Activated gamma-delta T cell treated with Interleukin-2 at 50 U/mL for 16 hours (primary cell): ENCODE measurements at places on chromosomes 1 and 21.
A peak's percentile ranks its signal among the peaks of the same experiment; 100 is the strongest.

DNA sequence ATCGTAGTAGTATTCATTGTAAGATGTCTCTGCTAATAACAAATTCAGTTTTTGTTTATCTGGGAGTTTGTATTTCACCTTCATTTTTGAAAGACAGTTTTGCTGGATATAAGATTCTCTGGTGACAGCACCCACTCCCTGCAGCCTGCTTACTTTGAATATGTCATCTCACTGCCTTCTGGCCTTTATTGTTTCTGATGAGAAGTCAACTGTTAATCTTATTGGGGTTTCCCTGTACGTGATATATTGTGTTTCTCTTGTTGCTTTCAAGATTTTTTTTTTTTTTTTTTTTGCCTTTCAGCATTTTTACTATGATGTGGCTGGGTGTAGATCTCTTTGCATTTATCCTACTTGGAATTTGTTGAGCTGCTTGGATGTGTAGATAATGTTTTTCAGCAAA, 29.3 kb downstream of the MTF2 start:
- DNase-seq = no peak

- no peak for DNase-seq
Observed at GRCh38 chr1:151372058-151372934, at the start of gene SELENBP1. SELENBP1 (minus strand) TSS chr1:151372705; CDS start chr1:151372641, 64 bp downstream.

GRCh38 chr1:212864201-212864600, 6.1 kb downstream of the FLVCR1 start:
- no peak for DNase-seq

GRCh38 chr1:34470401-34470800, 284.4 kb upstream of the GJB5 start:
- no peak for DNase-seq

DNA sequence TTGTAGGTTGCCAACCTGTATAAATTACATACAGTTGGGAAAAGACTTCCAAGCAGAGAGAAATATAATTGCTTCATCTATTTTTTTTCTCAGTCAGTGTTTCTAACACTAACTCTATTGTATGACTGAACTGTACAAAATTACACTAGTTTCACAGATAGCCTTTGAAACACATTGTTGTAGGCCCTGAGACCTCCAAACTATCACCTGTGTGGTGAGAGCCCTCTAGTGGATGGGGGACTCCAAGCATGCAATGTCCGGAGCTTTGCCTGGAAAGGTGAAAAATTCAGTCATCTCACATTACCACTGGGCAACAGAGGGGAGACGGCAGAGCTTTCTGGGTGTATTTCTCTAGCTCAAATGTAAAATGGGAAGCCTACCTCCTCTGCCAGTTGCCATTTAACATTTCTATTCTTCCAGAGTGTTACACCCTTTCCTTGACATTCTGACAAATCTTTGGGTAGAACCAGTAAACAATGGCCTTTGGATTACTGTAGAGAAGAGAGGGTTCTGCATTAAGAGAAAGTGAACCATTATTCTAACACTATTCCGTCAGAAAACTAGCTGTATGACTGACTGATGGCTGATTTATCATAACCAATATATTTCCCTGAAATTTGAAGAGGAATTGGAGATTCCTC, 212.2 kb downstream of the LYPLAL1 start:
- DNase-seq = no peak

DNA sequence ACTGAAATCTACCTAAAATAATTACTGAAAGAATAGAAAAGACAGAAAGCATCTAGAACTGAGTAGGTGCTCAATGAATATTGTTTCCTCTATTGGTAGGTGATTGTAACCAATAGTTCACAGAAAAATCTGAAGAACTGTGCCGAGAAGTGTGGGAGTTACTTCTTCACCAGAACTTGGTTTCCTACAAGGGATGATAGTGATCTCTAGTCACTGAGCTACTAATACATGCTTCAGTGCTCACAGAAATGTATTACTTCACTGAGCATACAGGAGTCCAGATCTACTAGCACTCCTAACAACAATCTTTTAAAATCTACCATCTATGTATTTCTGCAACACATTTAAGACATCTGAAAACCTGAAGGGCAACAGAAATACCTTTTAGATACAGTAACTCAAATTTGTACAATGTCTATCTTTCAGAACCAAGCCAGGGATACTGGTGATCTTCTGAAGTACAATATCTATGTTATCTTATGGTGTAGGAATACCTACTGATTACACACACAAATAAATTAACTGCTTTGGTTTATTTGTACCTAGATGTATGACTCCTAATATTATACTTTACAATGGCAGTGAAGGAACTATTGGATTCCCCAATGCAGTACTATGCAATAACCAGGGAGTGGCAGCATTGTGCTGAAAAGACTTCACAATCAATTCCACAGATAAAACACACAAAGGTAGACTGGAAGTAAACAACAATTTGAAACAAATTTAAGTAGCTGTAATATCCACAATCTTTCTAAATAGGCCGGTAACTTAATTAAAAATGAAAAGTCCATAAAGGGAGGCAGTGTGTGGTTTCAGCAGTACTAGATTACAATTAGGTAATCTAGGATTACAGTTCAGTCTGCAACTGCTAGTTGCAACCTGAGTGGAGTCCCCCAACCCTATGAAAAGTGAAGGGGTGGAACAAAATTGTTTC, 243.0 kb downstream of the SLC45A1 start:
- DNase-seq = peak; percentile 35

DNA sequence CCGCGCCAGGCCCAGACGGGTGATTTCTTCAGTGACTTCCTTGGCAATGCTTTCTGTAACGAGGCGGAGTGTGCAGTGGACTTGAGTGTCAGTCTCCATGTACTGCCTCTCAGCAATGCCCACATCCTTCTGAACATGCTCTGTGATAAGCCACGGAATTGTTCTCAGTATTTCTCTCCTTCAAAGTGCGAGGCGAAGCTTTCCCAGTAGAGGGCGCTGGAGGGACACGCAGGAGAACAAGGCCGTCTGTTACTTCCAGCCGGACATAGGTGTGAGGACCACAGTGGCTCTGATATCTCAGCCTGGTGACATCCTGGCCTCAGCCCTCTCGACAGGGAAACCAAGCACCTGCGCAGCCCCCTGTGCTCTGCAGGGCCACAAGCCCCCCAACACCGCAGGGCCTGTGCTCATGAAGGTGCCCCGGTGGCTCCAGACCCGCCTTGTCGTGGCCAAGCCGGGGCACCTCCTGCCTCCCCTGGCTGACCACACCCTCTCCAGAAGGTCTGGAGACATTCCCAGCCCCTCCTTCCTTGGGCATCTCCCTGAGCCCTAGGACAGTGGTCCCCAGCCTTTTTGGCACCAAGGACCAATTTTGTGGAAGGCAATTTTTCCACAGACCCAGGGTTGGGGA, 46.1 kb upstream of the BACE2 start:
- DNase-seq = peak; percentile 14

- no peak for DNase-seq
Observed at GRCh38 chr1:170407138-170407537, 124.8 kb upstream of the GORAB start.

- DNase-seq = peak; percentile 29
Observed at GRCh38 chr1:46246548-46247435, 771 bp upstream of the RAD54L start.

- no peak for DNase-seq
Observed at GRCh38 chr1:68173936-68174737, 58.2 kb downstream of the WLS start.

DNA sequence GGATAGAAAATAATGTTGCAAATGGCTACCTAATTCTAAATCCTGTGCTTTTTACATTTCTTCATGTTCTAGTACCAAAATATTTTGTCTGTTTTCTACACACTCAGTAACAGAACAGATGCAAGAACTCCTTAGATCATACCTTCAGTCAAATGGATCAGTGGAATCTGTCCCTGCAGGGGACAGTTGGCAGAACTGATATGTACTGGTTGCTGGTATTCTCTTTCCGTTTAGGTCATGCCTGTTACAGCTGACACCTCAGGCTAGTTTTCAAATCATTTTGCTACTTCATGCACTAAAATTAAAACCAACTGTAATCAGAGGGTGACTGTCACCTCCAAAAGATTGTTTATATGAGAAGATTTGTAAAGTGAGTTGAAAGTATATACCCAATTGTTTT, 109.2 kb downstream of the TNNI3K start:
- DNase-seq = no peak

DNA sequence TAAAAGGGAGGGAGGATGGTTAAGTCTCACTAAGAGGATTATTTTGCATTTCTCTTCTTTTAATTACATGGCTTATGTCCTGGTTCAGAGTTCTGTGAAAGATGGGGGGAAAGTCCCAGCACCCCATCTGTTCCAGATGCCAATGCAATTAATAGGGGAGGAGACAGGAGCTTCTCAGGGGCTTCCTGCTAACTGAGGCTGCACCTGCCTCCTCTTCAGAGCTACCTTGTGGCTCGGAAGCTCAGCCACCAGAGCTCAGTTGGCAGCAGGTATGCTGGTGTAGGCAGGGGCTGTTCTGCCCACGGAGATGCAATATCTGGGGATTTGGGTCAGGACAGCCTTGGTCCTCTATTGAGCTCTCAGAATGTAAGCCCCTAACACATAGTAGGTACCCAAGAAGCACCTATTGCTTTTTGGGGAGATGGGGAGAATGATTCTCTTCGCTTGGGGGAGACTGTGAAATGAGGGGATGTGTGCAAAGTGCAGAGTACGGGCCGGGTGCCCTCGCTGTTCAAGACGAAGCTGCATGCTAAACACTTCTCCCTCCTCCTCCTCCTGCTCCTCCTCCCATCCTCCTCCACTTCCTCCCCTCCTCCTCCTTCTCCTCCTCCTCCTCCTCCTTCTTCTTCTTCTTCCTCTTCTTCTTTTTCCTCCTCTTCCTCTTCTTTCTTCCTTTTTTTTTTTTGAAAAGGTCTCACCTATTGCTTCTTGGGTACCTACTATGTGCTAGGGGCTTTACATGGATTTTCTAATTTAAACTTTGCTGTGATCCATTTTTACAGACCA, 279.0 kb downstream of the PTPRU start:
- no peak for DNase-seq

- DNase-seq = no peak
Observed at GRCh38 chr21:42226626-42227025, 7.7 kb downstream of the ABCG1 start.

DNA sequence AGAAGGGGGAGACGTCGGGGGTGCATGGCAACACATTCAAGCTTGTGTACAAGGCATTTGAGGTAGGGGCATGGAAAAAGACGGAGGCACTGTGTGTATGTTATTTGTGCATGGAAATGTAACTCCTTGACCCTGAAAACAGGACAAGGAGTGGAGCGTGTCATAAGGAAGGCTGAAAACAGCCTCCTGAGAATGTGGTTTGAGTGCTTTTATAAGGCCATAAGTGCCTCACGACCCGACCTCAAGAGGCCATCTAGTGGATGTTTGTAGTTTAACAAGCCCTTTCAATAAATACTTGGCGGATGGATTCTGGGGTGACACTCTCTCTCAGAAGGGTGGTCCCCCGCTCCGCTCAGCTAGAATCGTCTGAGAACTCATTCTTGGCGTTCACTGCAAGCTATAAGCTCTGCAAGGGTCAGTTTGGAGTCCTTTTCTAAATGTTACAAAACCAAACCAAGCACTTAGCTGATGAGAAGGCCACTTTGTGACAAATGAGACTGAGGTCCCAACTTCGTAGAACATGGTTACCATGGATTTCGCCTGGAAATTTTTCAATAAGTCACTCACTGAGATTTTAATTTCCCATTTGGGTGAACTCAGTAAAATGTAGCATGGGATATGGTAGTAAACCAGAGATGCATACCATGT, 38.8 kb upstream of the CLCA4 start:
- DNase-seq = peak; percentile 16

- DNase-seq = peak; percentile 75
Observed at GRCh38 chr1:209805875-209806760, at the start of gene IRF6. IRF6 (minus strand) TSS chr1:209806142; CDS start chr1:209801413, 4,729 bp downstream.

- no peak for DNase-seq
Observed at GRCh38 chr1:206143537-206144172, 26.5 kb upstream of the AVPR1B start.

DNA sequence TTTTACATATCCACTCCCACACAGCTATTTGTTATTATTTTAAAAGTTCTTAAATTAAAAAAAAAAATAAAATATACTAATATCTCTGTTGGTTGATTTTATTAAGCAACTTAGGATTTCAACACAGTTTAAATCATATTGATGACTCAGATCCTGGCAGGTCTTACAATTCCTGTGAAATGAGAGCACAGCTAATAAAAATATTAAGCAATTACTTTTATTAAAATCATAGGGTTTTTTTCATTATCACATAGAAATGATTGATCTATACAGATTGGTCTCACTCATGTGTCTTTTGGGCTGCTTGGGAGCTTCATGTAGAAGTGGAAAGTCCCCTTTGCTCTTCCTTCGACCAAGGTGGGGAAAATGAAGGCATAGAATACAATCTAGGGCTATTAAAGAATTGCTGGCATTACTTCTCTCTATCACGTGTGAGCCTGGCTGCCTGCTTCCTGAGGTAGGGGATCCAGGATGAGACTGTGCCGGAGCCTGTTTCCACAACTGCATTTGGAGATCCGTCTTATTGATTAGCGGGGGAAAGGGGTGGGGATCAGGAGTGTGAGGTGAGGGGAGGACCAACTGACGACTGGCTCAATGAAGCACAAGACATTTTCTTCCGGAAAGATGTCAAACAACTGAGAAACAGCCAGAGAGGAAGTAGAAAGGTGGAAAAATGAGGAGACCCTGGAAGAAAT, 858.0 kb downstream of the USP25 start:
- DNase-seq = no peak

GRCh38 chr21:28473530-28474220, 519.0 kb downstream of the LTN1 start:
- DNase-seq = no peak

DNA sequence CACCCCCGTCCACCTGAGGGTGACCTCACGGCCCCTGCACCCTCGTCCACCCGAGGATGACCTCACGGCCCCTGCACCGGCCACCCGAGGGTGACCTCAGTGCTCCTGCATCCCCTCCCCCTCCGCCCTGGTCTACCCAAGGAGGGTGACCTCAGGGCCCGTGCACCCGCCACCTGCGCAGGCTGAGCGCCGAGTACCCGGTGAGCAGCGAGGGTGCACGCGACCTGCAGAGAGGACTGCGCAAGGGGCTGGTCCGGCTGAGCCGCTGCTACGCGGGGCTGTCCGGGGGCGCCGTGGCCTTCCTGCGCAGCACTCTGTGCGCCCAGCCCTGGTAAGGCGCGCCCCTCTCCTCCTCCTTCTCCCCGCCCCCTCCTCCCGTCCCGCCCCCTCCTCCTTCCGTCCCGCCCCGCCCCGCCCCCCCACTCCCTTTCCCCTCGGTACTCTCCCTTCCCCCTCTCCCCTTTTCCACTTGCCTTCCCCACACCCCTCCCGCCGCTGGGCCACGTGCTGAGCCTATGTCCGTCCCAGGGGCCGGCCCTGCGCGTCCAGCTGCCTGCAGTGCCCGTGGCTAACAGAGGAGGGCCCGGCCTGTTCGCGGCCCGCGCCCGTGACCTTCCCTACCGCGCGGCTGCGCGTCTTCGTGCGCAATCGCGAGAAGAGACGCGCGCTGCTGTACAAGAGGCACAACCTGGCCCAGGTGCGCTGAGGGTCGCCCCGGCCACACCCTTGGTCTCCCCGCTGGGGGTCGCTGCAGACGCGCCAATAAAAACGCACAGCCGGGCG, 28.4 kb downstream of the TRIM11 start:
- peak; percentile 43 for DNase-seq

DNA sequence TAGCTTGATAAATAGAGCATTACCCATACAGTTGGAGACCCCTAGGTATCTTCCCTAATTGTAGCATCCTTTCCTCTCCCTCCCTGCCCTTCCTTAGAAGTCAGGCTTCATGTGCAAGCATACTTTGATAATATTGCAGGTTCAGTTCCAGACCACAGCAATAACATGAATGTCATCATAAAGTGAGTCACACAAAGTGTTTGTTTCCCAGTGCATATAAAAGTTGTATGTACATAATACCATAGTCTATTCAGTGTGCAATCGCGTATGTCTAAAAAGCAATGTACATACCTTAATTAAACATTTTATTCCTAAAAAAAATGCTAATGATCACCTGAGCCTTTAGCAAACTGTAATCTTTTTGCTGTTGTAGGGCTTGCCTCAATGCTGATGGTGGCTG, 33.4 kb upstream of the KAZN start:
- no peak for DNase-seq
